Heart left ventricle (tissue), 16 donors: ENCODE measurements at places on chromosomes 7 and 10. TPM values are rescaled to one million over a fixed set of nuclear protein-coding genes. Genes with fewer than 3 reads are reported as not detected.

- no peaks in the 10 kb centered on the region for H3K27me3 ChIP-seq
- H3K4me3 ChIP-seq = no peak overlapping the region
- H3K27ac ChIP-seq = no peak overlapping the region
- no peaks in the 10 kb centered on the region for H3K36me3 ChIP-seq
- no peak for DNase-seq
Measured at GRCh38 chr10:129759214-129760002, 204.7 kb downstream of the EBF3 start.

DNA sequence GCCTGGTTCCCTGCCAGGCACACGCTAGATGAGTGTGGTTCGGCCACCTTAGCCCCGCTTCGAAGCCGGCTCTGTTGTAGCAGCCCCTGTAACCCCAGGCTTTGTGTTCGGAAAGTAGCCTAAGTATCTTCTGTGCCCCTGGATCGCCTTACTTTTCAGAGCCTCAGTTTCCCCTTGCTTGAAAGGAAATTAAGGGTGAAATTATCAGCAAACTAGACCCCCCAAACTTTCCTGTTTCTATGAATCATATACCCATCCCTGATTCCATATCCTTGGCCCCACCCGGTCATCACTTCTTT is 312 bp downstream of the PDCD11 start:
- H3K4me1 ChIP-seq = peaks cover 15% of the 10 kb centered on the region
- H3K27ac ChIP-seq = peak overlapping the region; percentile 92
- H3K4me3 ChIP-seq = peak overlapping the region; percentile 99
- DNase-seq = no peak

The SLC18A3 gene
- not detected for polyA plus RNA-seq

The TBRG4 gene
- polyA plus RNA-seq = 59.5 TPM

DNA sequence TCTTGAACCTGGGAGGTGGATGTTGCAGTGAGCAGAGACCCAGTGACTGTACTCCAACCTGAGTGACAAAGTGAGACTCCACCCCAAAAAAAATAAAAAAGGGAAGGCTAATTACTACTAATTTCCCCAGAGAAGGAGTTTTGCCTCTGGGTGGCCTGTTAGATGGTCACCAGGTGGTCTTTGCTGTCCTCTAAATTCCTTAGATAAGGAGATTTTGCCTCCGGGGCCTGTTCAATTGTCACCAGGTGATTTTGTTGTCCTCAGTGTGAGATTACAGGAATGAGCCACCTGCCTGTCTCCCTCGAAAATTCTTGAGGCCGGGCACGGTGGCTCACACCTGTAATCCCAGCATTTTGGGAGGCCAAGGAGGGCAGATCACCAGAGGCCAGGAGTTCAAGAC is 24.4 kb upstream of the ZMIZ2 start:
- H3K4me3 ChIP-seq = no peak overlapping the region
- H3K4me1 ChIP-seq = no peaks in the 10 kb centered on the region
- no peaks in the 10 kb centered on the region for H3K36me3 ChIP-seq
- no peak overlapping the region for H3K27ac ChIP-seq
- no peaks in the 10 kb centered on the region for H3K27me3 ChIP-seq

GRCh38 chr10:3538656-3539531 is 246.1 kb downstream of the KLF6 start:
- no peak overlapping the region for H3K27ac ChIP-seq
- H3K4me1 ChIP-seq = no peaks in the 10 kb centered on the region

DNA sequence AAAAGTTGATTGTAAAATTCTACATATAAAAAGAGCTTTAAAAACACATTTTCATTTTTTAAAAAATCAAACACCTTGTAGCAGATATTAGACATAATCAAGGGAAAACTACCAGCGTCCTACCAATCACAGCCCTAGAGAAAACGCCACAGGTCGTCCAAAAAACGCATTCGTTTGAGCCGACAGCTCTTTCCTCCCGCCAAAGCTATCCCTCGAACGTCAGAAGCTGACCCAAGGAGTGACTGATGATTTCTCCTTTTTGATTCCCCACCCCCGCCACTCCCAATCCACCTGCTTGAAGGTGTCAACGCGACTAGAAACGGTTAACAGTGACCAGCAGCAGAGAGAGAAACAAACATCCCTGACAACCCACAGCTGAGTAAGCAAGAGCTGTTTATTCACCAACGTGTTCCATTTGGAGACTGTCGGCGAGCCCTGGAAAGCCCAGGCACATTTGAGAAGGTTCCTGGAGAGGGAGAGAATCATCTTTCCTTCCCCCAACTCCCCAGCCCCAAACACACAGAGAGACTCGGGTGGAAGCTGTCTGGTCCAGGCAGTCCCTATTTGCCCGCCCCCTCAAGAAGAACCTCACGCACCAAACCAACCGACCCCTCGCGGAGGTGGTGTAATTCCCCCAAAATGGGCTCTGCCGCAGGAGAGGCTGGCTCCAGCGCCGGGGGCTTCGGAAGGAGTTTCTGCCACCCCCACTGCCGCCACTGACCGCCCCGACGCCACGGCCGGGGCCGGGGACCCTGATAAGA is 622 bp downstream of the CPEB3 start:
- no peaks in the 10 kb centered on the region for H3K36me3 ChIP-seq
- no peak for DNase-seq
- no peaks in the 10 kb centered on the region for H3K27me3 ChIP-seq
- peak overlapping the region; percentile 93 for H3K4me3 ChIP-seq
- H3K27ac ChIP-seq = peak overlapping the region; percentile 92
- no peaks in the 10 kb centered on the region for H3K4me1 ChIP-seq

The WDR86 gene
- polyA plus RNA-seq = not detected

DNA sequence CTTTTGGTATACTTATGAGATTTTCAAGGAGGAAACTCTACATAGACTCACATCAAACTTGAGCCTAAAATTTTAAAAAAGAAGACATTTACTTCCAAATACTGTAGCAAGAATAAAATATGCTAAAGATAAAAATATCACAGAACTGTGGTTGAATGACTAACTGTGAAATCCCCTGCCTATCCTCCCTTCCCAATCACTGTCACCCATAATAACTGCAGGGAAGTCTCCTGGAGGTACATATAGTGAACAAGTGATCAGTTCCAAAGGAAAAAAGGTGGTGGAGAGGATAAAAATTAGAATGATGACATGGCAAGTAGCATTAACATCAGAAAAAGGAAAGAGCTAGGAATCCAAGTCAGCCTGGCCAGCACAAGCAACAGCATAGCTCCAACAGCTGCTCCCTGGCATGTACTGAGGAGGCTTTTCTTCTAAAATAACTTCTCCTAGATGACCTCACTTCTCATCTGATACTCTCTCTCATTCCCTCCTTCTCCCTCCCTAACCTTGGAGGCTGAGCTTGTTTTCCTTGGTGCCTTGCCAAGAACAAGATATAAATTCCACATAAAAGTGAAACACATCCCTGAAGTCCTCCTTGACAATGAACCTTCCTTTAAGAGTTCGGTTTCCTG is 124.0 kb downstream of the IQUB start:
- no peak overlapping the region for H3K27ac ChIP-seq
- no peak overlapping the region for H3K4me3 ChIP-seq
- peak; percentile 11 for DNase-seq
- no peaks in the 10 kb centered on the region for H3K4me1 ChIP-seq
- no peaks in the 10 kb centered on the region for H3K27me3 ChIP-seq

The CPED1 gene
- 9.7 TPM for polyA plus RNA-seq

The CYTH3 gene
- polyA plus RNA-seq = 11.1 TPM

The TMEM273 gene
- polyA plus RNA-seq = 17.2 TPM

- no peak overlapping the region for H3K27ac ChIP-seq
- no peaks in the 10 kb centered on the region for H3K36me3 ChIP-seq
- H3K27me3 ChIP-seq = no peaks in the 10 kb centered on the region
Measured at GRCh38 chr10:20957744-20958143, 60.6 kb upstream of the NEBL start.

The SOSTDC1 gene
- polyA plus RNA-seq = 0.07 TPM

The H2BK1 gene
- not detected for polyA plus RNA-seq

- no peak overlapping the region for H3K27ac ChIP-seq
- no peaks in the 10 kb centered on the region for H3K27me3 ChIP-seq
- no peaks in the 10 kb centered on the region for H3K36me3 ChIP-seq
- no peak overlapping the region for H3K4me3 ChIP-seq
Measured at GRCh38 chr7:155163696-155164095, 93.6 kb downstream of the HTR5A start.

The NEUROD6 gene
- not detected for polyA plus RNA-seq

DNA sequence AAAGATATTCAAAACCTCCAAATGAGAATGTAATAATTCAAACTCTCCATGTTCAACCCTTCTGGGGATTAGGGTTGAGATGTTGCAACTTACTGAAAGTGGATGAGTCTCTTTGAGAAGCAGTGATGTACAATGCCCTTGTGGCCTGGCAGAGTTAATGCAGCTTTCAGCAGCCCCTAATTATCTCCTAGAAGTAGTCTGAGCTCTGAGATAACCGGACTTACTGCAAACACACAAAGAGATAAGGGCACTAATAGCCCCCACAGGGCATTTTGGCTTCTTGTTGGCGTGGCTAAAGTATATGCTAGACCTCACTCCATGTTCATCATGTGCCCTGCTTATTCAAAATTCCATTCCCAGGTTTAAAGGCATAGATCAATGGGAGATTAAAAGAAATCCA is 404.7 kb downstream of the NEBL start:
- H3K4me1 ChIP-seq = no peaks in the 10 kb centered on the region
- no peaks in the 10 kb centered on the region for H3K36me3 ChIP-seq
- no peak overlapping the region for H3K27ac ChIP-seq
- no peak for DNase-seq

DNA sequence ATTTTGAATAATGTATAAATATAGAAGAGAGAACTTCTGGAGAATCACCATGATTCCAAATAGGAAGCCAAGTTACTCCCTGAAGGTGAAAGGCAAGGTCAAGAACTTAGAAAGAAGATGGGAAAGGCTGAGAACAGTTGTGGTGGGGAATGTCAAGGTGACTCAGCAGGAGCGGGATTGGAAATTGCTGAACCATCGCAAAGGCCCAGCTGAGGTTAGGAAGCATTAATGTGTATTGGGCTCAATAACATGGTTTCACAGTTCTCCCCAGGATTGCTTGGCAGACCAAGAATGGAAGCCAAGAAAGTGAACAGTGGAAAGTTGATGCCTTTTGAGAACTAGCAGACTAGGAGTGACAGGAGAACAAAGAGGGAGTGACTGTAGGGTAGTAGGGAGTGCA is 133.3 kb downstream of the VTI1A start:
- no peak overlapping the region for H3K27ac ChIP-seq
- H3K36me3 ChIP-seq = no peaks in the 10 kb centered on the region
- H3K27me3 ChIP-seq = no peaks in the 10 kb centered on the region
- no peak overlapping the region for H3K4me3 ChIP-seq
- no peak for DNase-seq

DNA sequence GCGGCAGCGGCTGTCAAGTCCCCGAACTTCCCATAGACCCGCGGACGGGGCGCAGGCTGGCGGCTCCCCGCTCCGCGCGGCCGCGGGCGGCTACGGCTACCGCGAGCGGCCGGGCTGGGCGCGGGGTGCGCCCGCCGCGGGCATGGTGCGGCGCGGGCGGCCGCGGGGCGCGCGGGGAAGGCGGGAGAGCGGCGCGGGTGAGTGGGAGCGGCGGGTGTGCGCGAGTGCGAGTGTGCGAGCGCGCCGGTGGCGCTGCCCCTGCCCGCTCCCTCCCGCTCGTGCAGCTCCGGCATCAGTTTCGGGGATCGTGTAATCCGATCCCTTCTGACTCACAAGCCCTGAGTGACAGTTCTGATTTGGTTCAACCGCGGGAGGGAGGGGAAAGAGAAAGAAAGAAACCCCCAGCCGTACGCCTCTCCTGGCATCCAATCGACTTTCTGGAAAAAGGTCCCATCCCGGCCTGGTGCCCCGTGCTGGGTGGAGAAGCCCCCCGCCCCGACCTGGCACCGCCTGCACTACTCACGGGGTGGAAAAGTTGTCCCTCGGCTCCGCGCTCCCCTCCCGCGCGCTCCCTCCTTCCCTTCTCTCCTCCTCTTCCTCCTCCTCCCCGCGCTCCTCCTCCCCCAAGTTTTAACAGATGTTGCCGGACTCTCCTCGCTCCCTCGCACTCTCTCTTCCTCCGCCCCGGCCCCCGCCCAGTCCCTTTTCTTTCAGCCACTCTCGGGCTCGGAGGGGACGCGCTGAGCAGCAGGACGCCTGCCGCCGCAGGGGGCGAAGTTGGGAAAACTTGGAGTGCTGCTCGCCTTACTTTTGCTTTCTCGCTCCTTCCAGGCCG is at the start of gene GLI3:
Gene GLI3, minus strand, starts transcription at position 234 of the 835 bp plus-strand sequence. CDS start 13,956 bp downstream, outside the sequence.
- peaks cover 6% of the 10 kb centered on the region for H3K4me1 ChIP-seq
- peak; percentile 88 for DNase-seq
- peak within 1 kb of the TSS; percentile 91 for H3K4me3 ChIP-seq
- no peaks in the 10 kb centered on the region for H3K36me3 ChIP-seq

DNA sequence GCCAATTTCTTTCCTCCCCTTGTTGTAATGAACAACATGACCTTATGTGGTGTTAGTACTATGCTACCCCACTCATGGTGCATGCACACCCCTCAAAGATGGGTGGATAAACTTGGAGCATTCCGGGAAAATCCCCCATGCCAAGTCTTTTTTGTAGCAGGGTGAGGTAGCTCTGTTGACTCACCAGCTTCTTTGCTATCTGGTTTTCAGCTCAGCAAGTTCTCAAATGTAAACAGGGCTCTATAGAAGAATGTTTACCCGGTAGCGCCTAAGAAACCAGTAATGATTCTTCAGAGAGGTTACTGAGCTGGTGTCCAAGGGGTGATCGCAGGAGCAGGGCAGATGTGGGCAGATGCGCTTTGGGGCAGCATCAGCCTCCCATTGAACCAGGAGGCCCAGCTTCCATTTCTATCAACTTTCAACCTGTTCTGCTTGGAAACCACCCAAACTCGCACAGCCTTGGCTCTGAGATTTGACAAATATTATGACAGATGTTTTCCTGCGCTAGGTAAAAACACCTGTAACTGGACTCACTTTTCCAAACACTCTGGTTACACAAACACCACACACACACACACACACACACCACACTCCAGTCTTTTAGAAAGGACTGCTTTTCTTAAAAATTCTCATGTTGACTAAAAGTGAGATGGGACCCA is 87.8 kb downstream of the ZRANB1 start:
- no peak overlapping the region for H3K27ac ChIP-seq
- no peak overlapping the region for H3K4me3 ChIP-seq
- no peaks in the 10 kb centered on the region for H3K27me3 ChIP-seq

DNA sequence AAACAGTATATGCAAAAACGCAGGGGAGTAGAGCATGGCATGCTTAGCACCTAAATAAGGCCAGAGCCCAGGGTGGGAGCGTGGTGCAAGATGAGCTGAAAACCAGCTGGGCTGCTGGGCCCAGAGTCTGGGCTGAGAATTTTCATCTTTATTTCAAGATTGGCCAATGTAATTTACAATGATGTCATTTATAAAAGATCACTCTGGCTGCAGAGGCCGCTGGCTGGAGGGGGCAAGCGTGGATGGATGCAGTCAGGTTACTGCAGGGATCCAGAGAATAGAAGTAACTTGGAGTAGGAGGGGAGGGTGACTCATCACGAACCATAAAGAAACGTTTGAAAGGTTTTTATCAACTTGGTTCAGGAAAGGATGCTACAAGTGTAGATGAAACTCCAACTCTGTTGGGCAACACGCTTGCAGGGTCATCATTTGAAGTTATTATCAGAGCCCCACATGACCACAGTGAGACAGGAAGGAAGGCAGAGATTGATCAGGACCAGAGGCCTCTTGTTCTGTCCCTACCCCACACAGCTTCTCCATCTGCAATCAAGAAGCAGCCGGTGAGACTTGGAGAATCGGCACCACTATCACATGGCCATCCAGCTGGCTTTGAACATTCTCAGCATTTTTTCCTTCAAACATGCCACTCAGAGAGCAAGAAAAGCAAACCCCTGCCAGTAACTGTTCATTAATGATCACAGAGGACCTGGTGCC is 49.2 kb downstream of the ODAD2 start:
- no peaks in the 10 kb centered on the region for H3K36me3 ChIP-seq
- no peaks in the 10 kb centered on the region for H3K4me1 ChIP-seq
- DNase-seq = no peak
- H3K27me3 ChIP-seq = no peaks in the 10 kb centered on the region

The NKX2-3 gene
- polyA plus RNA-seq = not detected

The RPS24 gene
- polyA plus RNA-seq = 3,748 TPM
